ENCODE measurements at places on chromosomes 13 and 19.
A peak's percentile ranks its signal among the peaks of the same experiment; 100 is the strongest.

DNA sequence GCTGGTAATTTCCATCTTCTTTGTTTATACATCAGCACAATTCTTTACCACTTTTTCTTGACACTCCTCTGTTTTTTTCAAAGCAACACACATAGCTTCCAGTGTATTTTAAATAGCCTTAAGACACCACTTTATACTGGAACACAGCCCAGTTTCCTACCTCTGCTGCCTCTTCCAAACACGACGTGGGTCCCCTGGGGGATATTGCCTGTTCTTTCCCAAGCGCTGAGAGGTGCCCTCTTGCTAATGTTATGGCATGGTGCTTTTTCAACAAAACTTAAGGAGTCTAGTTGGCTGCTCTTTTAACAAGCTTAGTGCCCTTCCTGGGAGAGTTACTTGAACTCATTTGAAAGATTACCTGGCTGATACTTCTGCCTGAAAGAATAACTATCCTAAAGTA is 112.7 kb downstream of the OLFM4 start:
- no peak for DNase-seq

DNA sequence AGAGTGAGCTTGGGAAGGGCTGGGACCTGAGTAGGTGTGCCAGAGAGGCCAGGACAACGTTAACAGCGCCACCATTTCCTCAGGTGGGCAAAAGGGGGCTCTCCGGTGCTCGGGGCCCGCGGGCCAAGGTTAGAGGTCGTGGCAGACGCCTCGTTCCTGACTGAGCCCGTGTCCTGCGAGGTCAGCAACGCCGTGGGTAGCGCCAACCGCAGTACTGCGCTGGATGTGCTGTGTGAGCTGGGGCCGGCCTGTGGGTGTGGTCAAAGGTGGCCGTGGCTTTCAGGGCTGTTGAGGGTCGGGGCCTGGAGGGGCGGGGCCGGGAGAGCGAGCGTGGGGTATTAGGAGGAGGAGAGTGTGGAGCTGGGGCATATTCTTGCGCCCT is 3.7 kb downstream of the KIRREL2 start:
- DNase-seq = no peak

- DNase-seq = no peak
These were observed 734.3 kb upstream of the MIR17HG start for GRCh38 chr13:90613076-90613795.

GRCh38 chr13:82636119-82636518 is 1246.2 kb downstream of the SLITRK1 start:
- DNase-seq = no peak

DNA sequence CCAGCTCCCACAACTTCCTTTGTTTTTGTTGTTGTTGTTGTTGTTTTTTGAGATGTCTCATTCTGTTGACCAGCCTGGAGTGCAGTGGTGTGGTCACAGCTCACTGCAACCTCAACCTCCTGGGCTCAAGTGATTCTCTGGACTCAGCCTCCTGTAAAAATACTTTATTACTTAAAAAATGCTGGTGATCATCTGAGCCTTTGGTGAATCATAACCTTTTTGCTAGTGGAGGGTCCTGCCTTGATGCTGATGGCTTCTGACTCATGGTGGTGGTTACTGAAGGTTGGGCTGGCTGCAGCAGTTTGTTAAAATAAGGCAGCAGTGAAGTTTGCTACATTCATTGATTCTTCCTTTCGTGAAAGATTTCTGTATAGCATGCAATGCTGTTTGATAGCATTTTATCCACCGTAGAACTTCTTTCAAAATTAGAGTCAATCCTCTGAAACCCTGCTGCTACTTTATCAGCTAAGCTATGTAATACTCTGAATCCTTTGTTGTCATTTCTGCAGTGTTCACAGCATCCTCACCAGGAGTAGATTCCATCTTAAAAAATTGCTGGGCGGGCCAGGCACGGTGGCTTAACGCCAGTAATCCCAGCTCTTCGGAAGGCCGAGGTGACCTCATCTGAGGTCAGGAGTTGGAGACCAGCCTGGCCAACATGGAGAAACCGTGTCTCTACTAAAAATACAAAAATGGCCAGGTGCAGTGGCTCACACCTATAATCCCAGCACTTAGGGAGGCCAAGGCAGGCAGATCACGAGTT is 18.0 kb downstream of the ARHGAP35 start:
- no peak for DNase-seq

GRCh38 chr13:65965501-65965900 is 1264.6 kb downstream of the PCDH9 start:
- DNase-seq = no peak

- no peak for DNase-seq
These were observed 9.0 kb upstream of the ACSBG2 start for GRCh38 chr19:6126335-6126974.

GRCh38 chr19:4482721-4483364 is 10.7 kb downstream of the HDGFL2 start:
- no peak for DNase-seq

GRCh38 chr13:34868733-34869132 is 73.3 kb upstream of the NBEA start:
- no peak for DNase-seq

GRCh38 chr19:16861011-16861410 is 27.8 kb upstream of the F2RL3 start:
- no peak for DNase-seq

DNA sequence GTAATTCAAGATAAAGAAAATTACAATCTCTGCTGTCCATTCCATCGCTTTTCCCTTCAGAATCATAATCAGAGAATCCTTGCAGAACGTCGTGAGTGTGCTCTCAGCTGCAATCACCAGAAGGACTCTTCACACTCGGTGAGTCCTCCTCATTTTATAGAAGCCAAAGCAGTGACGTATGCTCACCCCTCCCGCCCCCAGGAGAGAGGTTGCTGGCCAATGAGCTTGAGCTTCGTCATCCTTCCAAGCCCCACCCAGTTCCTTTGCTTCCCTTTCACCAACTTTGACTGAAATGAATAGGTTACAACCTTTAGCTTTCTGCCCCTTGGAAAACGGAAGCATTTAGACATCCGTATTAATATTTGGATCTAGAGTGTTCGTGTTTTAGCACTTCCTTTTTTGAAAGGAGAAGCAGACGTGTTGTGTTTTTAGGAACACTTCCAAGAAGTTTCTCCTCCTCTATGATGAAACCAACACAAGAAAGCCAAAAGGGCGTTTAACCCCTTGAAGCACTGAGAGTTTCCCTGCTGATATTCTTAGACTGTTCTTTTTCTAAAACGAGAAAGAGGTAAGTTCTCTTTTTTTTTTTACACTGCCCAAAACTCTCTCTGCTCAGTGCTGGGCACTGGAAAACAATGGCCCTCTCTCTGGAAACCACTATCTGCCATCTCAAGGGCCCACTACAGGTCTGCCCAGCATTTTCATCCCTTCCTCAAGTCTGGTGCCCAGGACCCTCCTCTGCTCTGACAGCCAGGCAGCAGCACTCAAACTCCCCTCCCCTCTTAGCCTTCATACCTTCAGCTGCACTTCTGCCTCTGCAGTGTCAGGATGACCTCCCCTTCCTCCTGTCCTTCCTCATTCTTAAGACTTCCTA is 44.3 kb upstream of the CEACAM21 start:
- peak; percentile 91 for DNase-seq
